CD14-positive monocyte (primary cell): ENCODE measurements at places on chromosomes 5 and 9. TPM values are rescaled to one million over a fixed set of nuclear protein-coding genes. Genes with fewer than 3 reads are reported as not detected.

DNA sequence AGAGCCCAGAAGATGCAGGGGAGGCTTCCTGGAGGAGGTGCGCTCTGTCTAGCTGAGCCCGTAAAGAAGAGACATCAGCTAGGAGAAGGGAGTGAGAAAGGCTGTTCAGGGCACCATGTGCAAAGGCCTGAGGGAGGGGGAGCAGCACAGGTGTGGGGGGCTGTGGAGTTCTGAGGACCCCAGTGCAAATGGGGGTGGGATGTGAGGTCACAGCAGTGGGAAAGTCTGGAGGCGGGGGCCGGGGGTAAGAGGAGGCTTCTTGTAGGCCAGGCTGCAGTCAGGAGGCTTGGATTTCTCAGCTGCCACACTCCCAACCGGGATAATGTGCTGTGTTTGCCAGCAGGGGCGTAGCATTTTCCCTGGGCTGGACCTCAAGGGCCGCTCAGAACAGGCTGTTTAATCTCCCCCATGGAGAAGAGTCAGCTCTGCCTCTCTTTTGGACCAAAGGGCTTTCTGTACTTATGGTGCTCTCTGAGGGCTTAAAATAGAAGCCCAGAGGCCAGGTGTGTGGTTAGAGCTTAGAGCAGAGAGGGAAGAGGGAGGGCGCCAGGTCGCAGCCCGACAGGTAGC, 5.7 kb downstream of the NEURL1B start:
- DNase-seq: no peak
- H3K36me3 ChIP-seq: no peaks in the 10 kb centered on the region
- no peak overlapping the region for H3K4me3 ChIP-seq
- H3K4me1 ChIP-seq: peaks cover 21% of the 10 kb centered on the region
- peaks cover 24% of the 10 kb centered on the region for H3K27me3 ChIP-seq
- H3K27ac ChIP-seq: no peak overlapping the region

- peaks cover 38% of the 10 kb centered on the region for H3K4me1 ChIP-seq
- peaks cover 66% of the 10 kb centered on the region for H3K27me3 ChIP-seq
- no peak overlapping the region for H3K4me3 ChIP-seq
Observed at GRCh38 chr5:526456-527088, 2.3 kb upstream of the SLC9A3 start.

DNA sequence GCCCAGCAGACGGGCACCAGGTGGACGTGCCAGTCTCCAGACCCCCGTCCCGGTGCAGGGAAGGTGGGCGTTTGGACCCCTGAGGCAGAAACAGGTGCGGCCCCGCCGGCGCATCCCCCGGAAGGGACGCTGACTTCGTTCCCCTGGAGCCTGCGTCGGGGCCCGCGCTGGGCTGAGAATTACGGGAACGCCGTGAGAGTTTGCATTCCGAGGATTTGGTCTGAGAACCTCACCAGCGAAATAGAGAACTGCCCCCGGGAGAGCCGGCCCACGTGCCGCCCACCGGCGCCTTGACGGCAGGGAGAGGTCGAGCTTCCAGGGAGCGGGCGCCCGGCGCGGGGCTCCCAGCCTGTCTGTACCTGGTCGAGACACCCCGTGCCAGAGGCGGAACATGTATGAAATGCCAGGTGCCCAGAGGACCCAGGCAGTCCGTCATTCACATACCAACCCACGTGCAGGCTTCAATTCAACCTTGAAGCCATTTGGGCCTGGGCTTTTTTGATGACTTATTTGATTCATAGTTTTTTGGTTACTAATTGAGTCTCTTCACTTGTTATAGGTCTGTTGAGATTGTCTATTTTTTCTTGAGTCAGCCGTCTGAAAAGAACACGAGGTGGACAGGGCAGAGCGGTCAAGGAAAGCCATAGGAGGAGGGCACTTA, 877 bp upstream of the CAMSAP1 start:
- peak overlapping the region; percentile 81 for H3K4me3 ChIP-seq
- no peak for DNase-seq
- H3K27ac ChIP-seq: peak overlapping the region; percentile 83
- H3K27me3 ChIP-seq: no peaks in the 10 kb centered on the region

- H3K27ac ChIP-seq: no peak overlapping the region
- no peak overlapping the region for H3K4me3 ChIP-seq
- H3K27me3 ChIP-seq: no peaks in the 10 kb centered on the region
- H3K36me3 ChIP-seq: no peaks in the 10 kb centered on the region
- DNase-seq: no peak
- no peaks in the 10 kb centered on the region for H3K4me1 ChIP-seq
Observed at GRCh38 chr5:1205255-1206180, 4.1 kb downstream of the SLC6A19 start.

GRCh38 chr9:109771087-109771486, 8.9 kb upstream of the PALM2AKAP2 start:
- no peaks in the 10 kb centered on the region for H3K36me3 ChIP-seq
- H3K4me1 ChIP-seq: no peaks in the 10 kb centered on the region
- H3K4me3 ChIP-seq: no peak overlapping the region

DNA sequence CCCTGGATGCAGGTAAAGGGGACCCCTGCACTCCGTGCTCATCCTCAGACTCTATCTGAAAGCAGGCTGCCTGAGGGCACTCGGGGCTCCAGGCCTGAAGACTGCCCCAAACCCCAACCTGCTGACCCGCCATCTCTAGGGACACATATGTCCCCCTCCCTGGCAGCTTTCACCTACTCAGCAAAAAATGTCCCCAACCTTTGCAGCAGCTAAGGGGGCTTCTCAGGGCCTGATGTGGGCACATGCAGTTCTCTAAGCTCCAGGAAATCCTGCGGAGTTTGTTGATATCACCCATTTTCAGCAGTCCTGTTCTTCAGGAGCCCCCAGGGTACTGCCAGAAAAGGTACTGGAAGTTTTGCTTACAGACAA, 2.2 kb upstream of the DPH7 start:
- no peak overlapping the region for H3K4me3 ChIP-seq
- H3K27ac ChIP-seq: no peak overlapping the region
- peaks cover 34% of the 10 kb centered on the region for H3K36me3 ChIP-seq
- peaks cover 30% of the 10 kb centered on the region for H3K4me1 ChIP-seq
- DNase-seq: no peak

GRCh38 chr5:37165761-37166160, 83.4 kb downstream of the CPLANE1 start:
- no peak overlapping the region for H3K27ac ChIP-seq
- H3K36me3 ChIP-seq: no peaks in the 10 kb centered on the region
- no peaks in the 10 kb centered on the region for H3K4me1 ChIP-seq
- H3K4me3 ChIP-seq: no peak overlapping the region
- no peaks in the 10 kb centered on the region for H3K27me3 ChIP-seq

DNA sequence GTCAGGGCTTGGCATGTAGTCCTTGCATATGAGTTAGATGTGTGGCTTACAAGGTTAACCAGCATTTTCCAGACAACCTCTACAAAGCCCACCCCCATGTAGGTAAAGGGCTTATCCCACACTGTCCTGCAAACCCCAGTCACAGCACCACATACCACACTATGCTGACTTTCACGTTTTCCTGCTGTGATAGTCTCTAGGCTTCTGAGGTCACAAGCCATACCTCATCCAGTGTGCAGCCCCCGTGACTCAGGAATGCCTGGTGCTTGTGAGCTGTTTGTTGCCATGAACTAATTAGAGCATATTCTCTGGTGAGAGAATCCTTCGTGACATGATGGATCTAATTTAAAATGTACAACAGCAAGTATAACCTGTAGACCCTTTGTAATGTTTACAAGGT, 50.8 kb downstream of the ERAP1 start:
- H3K4me1 ChIP-seq: no peaks in the 10 kb centered on the region
- no peak overlapping the region for H3K27ac ChIP-seq
- H3K4me3 ChIP-seq: no peak overlapping the region

- peak overlapping the region; percentile 93 for H3K27ac ChIP-seq
- H3K27me3 ChIP-seq: no peaks in the 10 kb centered on the region
- H3K4me3 ChIP-seq: no peak overlapping the region
- H3K36me3 ChIP-seq: peaks cover 13% of the 10 kb centered on the region
Observed at GRCh38 chr9:89426384-89426961, 71.4 kb downstream of the SEMA4D start.

DNA sequence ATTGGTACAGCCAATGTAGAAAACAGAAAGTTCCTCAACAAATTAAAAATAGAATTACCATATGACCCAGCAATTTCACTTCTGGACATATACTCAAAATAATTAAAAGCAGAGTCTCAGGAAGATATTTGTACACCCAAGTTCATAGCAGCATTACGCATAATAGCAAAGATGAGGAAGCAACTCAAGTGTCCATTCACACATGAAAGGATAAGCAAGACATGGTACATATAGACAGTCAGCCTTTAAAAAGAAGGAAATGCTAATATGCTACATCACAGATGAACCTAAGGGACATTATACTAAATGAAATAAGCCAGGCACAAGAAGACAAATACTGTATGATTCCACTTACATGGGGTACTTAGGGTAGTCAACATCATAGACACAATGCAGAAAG, 76.7 kb downstream of the ANXA2R start:
- H3K36me3 ChIP-seq: no peaks in the 10 kb centered on the region
- no peak for DNase-seq
- H3K27me3 ChIP-seq: no peaks in the 10 kb centered on the region
- H3K4me1 ChIP-seq: no peaks in the 10 kb centered on the region
- no peak overlapping the region for H3K4me3 ChIP-seq

DNA sequence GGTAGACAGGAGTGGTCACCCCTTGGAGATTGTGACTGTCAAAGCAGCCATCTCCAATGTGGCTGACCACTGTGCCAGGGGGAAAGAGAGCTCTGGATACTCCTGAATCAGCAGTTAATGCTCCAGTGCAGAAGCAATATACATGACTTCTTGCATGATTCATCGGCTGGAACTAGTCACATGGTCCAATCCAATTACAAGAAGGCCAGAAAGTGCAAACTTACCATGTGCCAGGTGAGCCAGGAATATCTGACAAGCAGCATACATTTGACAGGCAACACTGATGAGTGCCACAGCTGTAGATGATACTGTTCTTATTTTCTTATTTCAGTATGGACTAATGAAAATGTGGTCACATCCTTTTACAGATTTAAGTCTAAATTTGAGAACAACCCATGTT, 440.0 kb upstream of the MPDZ start:
- no peak for DNase-seq
- H3K4me3 ChIP-seq: no peak overlapping the region
- no peaks in the 10 kb centered on the region for H3K36me3 ChIP-seq
- H3K27me3 ChIP-seq: no peaks in the 10 kb centered on the region
- H3K27ac ChIP-seq: no peak overlapping the region

DNA sequence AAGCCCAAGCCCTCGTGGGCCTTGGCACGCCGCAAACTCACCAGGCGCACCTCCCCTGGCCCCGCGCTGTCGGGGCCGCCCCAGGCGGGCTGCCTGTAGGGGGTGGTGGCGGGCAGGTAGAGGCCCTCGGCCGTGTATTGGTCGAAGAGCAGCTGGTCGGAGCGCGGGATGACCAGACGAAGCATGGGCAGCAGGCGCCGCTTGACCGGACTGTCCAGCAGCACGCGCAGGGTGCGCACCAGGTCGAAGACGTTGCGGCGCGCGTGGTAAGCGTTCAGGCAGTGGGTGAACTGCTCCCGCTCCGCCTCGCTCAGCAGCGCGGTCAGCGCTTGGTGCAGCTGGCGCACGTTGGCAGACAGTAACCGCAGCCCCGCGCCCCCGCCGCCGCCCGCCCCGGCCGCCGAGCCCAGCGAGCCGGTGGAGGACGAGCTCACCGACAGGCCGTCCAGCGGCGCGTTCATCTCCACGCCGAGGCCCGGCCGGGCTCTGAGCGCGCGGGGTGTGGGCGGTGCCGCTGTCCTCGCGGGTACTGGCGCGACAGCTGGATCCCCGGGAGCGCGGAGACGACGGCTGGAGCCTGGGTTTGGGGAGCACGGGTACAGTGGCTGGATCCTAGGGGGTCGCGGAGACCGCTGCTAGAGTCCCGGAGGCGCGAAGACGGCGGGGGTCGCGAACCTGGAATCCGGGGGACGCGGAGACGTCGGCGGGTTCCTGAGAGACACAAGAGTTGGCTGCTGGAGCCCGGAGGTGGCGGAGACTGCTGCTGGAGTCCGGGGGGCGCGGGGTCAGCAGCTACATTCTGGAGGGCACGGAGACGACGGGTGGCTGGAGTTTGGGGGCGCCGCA, 709 bp downstream of the WHRN start:
- peak overlapping the region; percentile 31 for H3K4me3 ChIP-seq
- no peaks in the 10 kb centered on the region for H3K36me3 ChIP-seq
- peaks cover 20% of the 10 kb centered on the region for H3K4me1 ChIP-seq
- peaks cover 80% of the 10 kb centered on the region for H3K27me3 ChIP-seq

- no peaks in the 10 kb centered on the region for H3K4me1 ChIP-seq
- H3K36me3 ChIP-seq: no peaks in the 10 kb centered on the region
- DNase-seq: no peak
- no peak overlapping the region for H3K27ac ChIP-seq
- H3K4me3 ChIP-seq: no peak overlapping the region
Observed at GRCh38 chr9:89680547-89681467, 76.0 kb downstream of the GADD45G start.

DNA sequence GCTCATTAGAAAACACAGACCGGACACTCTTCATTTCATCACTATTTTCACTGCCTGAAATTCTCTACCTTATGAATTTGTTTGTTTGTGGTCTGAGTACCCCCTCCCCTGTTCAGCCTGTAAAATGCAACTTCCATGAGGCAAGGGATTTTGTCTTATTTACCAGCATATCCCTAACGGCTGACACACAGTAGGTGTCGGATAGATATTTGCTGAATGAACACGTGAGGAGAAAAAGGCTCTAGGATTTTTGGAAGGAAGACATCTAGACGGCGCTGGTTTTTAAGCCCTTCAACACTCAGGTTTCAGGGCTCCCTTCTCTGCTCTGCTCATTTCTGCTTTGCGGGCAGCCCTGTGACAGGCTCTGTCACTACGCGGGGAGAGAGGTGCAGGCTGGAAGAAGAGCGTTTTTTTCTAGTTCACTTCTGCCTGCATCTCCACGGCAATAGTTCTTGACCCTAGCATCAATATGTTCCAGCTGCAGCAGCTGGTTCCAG, 41.0 kb downstream of the KCNMB1 start:
- H3K27me3 ChIP-seq: no peaks in the 10 kb centered on the region
- peak; percentile 35 for DNase-seq
- no peak overlapping the region for H3K27ac ChIP-seq
- H3K36me3 ChIP-seq: no peaks in the 10 kb centered on the region
- no peak overlapping the region for H3K4me3 ChIP-seq

Gene MSH3
- 2.1 and 4.5 TPM in 2 replicates for polyA plus RNA-seq

Gene PGM5
- polyA plus RNA-seq: 0.31 and 0.35 TPM in 2 replicates

Gene PAPPA
- polyA plus RNA-seq: not detected

Gene FGF1
- polyA plus RNA-seq: not detected
